T-helper 17 cell (primary cell): ENCODE measurements at places on chromosomes 12 and 14. TPM values are rescaled to one million over a fixed set of nuclear protein-coding genes. Genes with fewer than 3 reads are reported as not detected.

DNA sequence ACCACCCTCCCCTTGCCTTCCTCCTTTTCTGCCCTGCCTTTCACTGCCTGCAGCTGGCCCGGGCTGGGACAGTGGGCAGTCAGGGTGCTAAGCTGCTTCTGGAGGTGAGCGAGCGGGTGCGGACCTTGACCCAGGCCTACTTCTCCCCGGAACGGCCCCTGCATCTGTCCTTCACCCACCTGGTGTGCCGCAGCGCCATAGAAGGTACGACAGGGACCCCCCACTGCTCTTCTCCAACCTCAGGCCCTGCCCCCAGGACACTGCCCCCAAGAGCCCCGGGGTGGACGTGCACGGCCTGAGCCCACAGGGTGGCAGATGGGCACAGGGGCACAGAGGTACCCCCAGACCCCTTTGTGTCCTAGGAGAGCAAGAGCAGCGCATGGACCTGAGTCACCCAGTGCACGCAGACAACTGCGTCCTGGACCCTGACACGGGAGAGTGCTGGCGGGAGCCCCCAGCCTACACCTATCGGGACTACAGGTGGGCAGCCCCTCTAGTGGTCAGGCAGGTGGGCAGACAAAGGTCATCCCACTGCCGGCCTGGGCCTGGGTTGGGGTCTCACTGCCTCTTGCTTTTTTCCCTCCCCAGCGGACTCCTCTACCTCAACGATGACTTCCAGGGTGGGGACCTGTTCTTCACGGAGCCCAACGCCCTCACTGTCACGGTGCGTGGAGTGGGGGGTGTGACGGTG is 3.2 kb upstream of the GNB3 start:
- H3K4me1 ChIP-seq, result peaks cover 10% of the 10 kb centered on the region
- no peak for DNase-seq
- no peaks in the 10 kb centered on the region for H3K36me3 ChIP-seq
- no peaks in the 10 kb centered on the region for H3K27me3 ChIP-seq
- no peak overlapping the region for H3K27ac ChIP-seq

GRCh38 chr14:101463566-101464171 is 97.6 kb upstream of the DIO3 start:
- peaks cover 49% of the 10 kb centered on the region for H3K27me3 ChIP-seq
- H3K27ac ChIP-seq, result no peak overlapping the region
- H3K4me1 ChIP-seq, result peaks cover 4% of the 10 kb centered on the region
- DNase-seq, result no peak

DNA sequence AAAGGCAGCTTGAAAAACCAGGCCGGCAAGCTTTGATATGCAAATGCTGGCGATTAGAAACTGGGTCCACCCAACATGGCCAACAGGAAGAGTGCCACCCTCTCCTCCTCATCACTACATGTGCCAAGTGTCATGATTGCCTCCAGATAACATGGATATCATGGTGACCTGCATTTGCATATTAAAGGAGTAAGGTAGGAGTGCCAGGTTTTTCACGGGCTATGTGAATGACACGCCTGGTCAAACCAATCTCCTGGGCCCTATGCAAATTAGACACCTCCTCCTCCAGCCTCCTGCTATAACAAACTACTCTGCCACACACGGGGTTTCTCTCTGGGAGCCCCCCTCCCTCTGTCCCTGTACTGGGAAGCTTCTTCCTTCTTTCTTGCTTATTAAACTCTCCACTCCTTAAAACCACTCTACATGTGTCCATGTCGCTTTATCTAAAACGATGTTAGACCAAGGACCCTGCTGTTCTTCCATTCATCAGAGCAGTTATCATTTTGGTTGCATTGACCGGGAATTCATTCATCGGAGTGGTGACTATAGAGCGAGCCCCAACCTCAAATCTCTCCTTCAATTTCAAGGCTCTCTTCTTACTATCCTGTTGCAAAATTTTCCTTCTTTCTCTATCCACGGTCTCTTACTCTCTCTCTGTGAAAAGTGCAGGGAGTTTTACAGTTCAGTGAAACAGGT is 27.5 kb downstream of the APOBEC1 start:
- peaks cover 26% of the 10 kb centered on the region for H3K27me3 ChIP-seq
- no peaks in the 10 kb centered on the region for H3K36me3 ChIP-seq
- H3K4me1 ChIP-seq, result peaks cover 22% of the 10 kb centered on the region
- no peak overlapping the region for H3K27ac ChIP-seq
- peak overlapping the region; percentile 89 for H3K4me3 ChIP-seq

- H3K4me1 ChIP-seq, result peaks cover 6% of the 10 kb centered on the region
- no peak overlapping the region for H3K4me3 ChIP-seq
- H3K27me3 ChIP-seq, result peaks cover 27% of the 10 kb centered on the region
- peaks cover 3% of the 10 kb centered on the region for H3K36me3 ChIP-seq
These were observed 4.9 kb upstream of the VASH1 start for GRCh38 chr14:76756371-76756750.

- no peak for DNase-seq
- no peak overlapping the region for H3K4me3 ChIP-seq
- peaks cover 10% of the 10 kb centered on the region for H3K36me3 ChIP-seq
- H3K4me1 ChIP-seq, result peaks cover 28% of the 10 kb centered on the region
- H3K27me3 ChIP-seq, result no peaks in the 10 kb centered on the region
- no peak overlapping the region for H3K27ac ChIP-seq
These were observed 81.3 kb upstream of the NID2 start for GRCh38 chr14:52150162-52150561.

- H3K4me3 ChIP-seq, result peak overlapping the region; percentile 100
- peaks cover 70% of the 10 kb centered on the region for H3K4me1 ChIP-seq
- peaks cover 8% of the 10 kb centered on the region for H3K36me3 ChIP-seq
- no peaks in the 10 kb centered on the region for H3K27me3 ChIP-seq
- DNase-seq, result no peak
- peak overlapping the region; percentile 100 for H3K27ac ChIP-seq
These were observed 1.5 kb downstream of the BATF start for GRCh38 chr14:75523771-75524171.

DNA sequence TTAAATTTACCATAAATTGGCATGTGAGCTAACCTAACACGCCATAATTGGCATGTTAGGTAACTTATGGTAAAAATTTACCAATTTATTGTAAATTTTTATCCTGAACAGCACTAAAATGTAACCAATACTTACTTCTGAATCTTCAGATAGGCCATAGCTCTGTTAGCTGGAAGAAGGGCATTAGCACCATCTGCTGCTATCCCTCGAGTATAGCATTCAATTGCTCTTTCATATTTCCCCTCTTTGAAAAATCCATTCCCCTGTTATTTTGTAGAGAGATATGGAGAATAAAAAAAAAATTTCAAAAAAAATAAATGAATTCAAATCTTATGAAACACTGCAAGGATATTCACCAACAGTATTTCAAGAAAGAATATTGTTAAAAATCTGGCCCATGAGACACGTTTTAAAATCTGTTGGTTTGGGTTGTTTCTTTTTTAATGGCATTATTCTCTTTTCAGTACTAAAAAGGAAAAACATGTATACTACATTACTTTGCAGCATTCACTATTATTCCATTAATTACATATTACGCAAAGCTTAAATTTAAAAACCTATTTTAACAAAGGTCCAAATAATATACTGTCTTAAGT is 19.1 kb downstream of the RPAP3 start:
- H3K4me1 ChIP-seq, result peaks cover 12% of the 10 kb centered on the region
- peaks cover 12% of the 10 kb centered on the region for H3K36me3 ChIP-seq
- H3K27ac ChIP-seq, result no peak overlapping the region
- H3K4me3 ChIP-seq, result no peak overlapping the region

The RERGL gene
- not detected for total RNA-seq

DNA sequence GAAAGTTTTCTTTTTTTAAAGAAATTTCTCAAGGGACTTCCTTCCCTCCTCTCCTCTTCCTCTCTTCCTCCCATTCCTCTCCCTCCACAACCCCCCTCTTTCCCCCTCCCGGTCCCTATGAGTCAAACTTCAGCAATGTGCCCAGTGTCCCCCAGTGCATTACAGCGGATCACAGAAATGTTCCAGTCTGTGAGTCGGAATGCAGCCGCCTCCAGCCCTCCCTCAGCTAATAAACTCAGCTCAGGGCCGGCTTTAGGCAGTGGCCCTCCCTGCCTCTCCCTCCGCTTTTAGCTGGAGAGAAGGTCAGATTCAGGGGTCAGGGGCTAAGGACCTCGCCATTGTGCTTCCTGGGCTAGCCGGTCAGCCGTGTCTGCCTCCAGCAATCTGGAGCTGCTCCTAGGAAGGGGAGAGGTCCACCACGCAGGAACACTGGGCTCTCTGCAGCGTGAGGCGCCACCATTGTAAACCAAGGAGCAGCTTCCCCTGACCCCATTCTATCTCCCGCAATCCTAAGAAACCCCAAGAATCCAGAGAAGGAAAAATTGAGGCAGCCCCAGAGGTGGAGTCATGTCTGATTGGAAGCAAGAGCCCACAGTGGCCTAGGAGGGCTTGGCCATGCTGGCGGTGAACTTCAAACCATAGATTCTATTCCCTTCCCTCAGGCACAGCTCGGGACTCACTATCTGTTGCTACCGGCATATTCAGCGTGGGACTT is 1.1 kb upstream of the HDAC7 start:
- H3K36me3 ChIP-seq, result no peaks in the 10 kb centered on the region
- H3K4me3 ChIP-seq, result peak overlapping the region; percentile 92
- peaks cover 80% of the 10 kb centered on the region for H3K4me1 ChIP-seq
- no peaks in the 10 kb centered on the region for H3K27me3 ChIP-seq

DNA sequence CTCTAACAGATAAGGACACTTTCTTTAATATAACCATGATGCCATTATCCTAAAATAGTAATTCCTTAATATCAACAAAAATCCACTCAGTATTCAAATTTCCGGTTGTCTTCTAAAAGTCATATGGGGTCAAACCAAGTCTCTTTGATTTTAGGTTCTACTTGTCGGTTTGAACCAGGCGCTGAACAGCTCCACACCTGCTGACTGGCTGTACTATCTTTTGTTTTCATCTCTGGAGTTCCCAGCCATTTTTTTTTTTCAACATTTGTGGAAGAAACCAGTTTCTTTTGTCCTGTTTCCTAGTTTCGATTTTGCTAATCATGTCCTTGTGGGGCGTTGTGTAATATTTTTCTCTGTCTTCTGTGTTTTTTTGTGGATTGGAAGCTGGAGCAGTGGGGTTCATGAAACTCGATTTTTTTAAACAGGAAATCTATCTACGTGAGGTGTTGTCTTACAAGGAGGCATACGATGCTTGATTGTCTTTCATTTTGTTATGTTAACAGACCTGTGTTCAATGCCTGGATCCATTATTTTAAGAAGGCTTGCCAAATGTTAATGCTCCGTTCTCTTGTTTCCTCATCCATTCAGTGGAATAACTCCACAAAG is 50.2 kb downstream of the FZD10 start:
- H3K36me3 ChIP-seq, result no peaks in the 10 kb centered on the region
- no peaks in the 10 kb centered on the region for H3K27me3 ChIP-seq
- no peaks in the 10 kb centered on the region for H3K4me1 ChIP-seq
- no peak for DNase-seq
- H3K27ac ChIP-seq, result no peak overlapping the region

The MNAT1 gene
- 16.1 TPM for total RNA-seq

DNA sequence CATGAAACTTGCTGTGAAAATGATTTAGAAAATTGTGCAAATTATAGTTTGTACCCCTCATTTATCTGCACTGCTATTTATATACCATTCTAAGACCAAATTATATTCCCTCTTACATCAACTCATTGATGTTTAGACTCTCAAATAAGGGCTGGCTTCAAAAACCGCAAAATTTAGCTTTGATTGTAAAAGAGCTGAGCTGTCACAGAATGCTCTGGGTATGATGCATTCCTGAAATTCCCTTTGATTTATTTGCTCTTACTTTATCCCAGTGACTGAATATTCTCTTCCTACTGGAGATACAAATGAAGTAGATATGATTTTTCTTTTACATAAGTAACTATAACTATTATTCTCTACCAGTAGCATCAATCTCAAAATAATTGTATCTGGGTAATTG is 78.0 kb upstream of the TMTC2 start:
- H3K4me3 ChIP-seq, result no peak overlapping the region
- H3K4me1 ChIP-seq, result no peaks in the 10 kb centered on the region
- no peak for DNase-seq
- no peak overlapping the region for H3K27ac ChIP-seq

The ANAPC7 gene
- 40.1 TPM for total RNA-seq

DNA sequence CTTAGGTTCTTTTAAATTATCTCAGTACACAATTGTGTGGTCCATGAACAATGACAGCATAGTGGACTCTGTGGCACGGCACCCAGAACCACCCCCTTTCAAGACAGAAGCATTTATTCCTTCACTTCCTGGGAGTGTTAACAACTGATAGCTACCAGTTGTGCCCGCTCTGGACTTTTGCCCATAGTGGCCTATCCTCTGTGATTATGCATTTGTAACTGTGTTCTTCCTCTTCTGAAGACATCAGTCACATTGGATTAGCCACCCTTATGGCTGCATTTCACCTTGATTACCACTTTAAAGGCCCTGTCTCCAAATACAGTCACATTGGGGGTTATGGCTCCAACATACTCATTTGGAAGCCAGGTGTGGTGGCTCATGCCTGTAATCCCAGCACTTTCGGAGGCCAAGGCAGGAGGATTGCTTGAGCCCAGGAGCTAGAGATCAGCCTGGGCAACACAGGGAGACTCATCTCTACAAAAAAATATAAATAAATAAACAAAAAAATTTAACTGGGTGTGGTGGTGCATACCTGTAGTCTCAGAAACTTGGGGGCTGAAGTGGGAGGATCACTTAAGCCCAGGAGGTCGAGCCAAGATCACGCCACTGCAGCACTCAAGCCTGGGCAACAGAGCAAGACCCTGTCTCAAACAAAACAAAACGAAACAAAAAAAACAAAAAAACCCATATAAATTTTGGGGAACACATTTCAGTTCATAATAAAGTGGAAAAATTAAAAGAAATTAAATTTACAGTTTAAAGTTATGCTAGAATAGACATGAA is 27.6 kb upstream of the PHC1 start:
- no peak overlapping the region for H3K27ac ChIP-seq
- H3K36me3 ChIP-seq, result peaks cover 2% of the 10 kb centered on the region
- H3K4me3 ChIP-seq, result no peak overlapping the region
- DNase-seq, result no peak

The EIF2S3B gene
- total RNA-seq, result 0.50 TPM

DNA sequence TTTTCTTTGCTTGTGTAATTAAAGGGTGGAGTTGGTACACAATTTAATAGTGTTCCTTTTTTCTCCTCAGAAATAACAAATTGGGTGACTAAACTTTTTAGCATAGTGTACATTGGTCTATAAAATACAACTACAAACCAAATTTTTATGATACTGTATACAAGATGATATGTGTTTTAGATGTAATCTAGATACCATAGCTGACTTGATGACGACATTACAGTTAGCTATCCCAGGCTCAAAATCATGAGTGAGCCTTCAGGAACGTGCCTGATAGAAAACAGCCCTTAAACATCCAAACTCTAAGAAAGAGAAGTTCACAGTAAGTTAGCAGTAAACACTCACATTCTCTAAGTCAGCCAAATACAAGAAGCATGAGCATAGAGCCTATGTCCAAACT is 99.0 kb upstream of the SSTR1 start:
- H3K27ac ChIP-seq, result no peak overlapping the region
- H3K27me3 ChIP-seq, result no peaks in the 10 kb centered on the region
- H3K36me3 ChIP-seq, result no peaks in the 10 kb centered on the region
- no peak overlapping the region for H3K4me3 ChIP-seq
- H3K4me1 ChIP-seq, result no peaks in the 10 kb centered on the region
- no peak for DNase-seq
